ENCODE measurements at places on chromosomes 2 and 18.

DNA sequence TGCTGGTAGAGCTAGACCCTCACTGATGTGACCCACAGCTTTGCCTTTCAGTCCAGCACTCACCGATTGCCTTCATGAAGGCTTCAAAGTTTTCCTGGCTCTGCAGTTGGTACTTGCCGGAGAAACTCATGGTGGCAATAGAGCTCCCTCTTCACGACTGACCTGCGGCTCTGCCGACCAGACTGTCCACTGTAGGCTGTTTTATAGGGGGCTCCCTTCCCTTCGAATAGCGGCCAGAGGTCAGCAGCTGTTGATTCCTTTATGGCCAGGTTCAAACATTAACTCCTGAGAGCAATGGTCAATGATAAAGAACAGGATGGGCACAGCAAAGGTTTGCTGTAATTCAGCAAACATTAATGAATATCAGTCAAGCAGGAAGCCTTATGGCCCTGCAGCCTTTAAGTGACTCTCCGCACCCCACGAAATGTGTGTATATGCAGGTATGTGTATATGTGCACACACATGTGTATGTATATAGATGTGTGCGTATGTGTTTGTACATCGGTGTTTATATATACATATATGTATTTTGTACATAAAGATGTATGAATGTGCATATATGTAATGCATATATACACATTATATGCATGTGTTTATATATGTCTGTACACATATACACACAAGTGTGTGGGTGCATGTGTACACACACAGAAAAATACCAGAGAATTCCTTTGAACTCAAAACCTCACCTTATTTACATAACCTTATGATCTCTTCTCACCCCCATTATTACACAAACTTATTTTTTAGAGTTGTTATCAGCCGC, at the start of gene FABP1:
Gene FABP1 (minus strand): TSS at position 175 of the 766 bp plus-strand sequence. CDS start 45 bp downstream, at position 130.
- no peak for DNase-seq

DNA sequence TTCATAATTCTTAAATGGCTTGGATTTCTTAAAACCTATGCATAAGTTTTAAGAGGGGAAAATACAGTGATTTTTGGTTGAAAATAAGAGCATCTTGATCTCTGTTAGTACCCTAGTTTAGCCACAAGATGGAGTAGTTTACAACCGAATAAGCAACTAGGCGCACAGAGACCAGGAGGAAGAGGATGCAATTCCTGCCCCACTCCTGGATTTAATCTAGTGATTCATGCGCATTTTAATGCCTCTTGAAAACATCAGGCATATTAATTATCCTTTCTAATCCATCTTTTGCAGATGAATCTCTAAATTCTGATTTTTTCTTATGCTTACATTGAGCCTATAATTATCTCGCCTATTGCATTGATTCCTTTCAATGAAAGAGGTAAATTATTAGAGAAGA, 76.7 kb downstream of the MRPS9 start:
- no peak for DNase-seq

- no peak for DNase-seq
These were observed 1237.5 kb upstream of the GYPC start for GRCh38 chr2:125418483-125418882.

DNA sequence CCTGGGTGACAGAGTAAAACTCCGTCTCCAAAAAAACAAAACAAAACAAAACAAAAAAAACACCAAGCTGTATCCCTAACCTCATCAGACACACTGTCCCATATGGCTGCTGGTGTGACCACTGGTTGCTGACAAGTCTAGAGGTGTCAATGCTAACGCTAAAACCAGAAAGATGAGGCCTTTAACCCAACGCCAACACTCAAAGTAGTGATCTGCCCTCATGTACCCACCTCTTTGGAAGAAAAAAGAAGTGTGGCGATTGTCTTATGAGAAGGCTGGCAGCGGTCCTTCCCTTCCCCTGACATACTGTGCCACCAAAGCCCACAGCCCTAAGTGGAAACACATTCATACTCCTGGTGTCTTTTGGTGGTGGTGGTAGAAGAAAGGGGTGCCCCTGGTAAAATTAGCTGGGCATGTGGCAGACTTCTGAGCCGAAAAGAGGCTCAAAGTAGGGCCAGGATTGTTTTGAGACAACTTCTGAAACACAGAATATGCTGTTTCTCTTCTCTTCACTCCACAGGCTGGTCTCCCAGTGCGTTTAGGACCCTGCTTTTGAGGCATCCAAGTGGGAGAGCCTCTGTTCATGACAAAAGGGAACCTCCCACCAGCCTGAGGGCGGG, 9.8 kb downstream of the SERTAD2 start:
- DNase-seq, result peak; percentile 69

DNA sequence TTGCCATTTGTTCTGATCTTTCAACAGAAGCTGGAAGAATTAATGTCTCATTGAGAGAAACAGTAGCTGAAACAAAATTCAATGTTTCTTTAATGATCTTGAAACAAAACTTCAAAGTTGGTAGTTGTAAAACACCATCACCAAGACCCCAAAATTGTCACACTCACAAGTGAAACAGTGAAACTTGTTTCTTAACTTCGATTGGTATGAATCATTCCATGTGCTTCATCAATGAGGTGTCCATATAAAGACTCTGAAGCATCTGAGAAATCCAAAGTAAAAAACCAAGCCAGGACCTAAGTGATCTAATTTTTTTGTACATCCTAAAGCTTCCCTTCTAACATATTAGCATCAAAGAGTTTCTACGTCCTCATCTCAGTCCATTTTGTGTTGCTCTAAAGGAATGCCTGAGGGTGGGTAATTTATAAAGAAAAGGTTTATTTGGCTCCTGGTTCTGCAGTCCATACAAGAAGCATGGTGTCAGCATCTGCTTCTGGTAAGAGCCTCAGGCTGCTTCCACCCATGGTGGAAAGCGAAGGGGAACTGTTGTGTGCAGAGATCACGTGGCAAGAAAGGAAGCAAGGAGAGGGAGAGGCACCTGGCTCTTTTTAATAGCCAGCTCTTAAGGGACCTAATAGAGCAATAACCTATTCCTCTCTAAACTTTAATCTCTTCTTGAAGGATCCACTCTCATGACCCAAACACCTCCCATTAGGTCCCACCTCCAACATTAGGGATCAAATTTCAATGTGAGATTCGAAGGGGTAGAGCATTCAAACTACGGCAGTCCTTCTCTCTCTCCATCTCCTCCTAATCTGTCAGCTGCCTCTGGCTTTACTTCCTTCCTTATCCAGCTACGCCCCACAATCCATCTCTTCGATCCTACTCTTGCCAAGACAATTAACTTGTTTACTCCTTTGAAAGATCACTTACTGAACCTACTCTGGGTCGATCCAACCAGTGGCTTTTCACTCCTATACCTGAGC, 20.7 kb upstream of the TLK1 start:
- DNase-seq, result no peak

- DNase-seq, result no peak
These were observed 31.0 kb downstream of the TANC1 start for GRCh38 chr2:158999458-158999857.

- no peak for DNase-seq
These were observed 3.2 kb upstream of the MGAT4A start for GRCh38 chr2:98734162-98734561.

GRCh38 chr2:69893684-69894551, at the start of gene SNRNP27:
TSS of gene SNRNP27 (plus strand) at chr2:69893956. CDS start at chr2:69893985, 29 bp downstream.
- peak; percentile 90 for DNase-seq

DNA sequence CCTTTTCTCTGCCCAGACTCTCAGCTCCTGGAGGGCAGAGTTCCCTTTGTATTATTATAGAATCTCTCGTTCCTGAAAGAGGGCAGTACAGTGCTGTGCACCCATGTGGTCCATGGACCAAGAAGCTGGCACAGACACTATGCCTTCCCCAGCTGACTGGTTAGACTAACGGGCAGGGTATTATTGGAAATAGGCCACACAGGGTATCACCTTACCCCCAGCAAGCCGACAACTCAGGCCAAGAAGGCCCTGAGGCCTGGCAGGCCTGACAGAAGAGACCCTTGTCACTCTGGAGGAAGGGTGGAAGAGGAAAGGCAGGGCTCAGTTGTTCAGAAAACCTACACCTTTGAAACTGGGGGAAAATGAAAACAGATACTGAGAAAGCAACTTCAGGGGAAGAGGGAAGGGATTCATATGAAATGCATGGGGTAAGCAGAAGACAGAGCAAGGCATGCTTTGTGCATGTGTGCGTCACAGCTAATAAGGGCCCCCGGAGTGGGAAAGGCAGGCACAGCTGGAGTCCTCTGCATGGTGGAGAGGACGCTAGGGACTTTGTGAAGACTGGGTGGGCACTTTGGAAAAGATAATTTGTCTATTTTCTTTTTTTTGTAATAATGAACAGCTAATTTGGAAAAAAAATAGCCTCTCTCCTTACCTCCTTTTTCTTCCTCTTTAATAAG, 476.8 kb upstream of the CELF4 start:
- no peak for DNase-seq

DNA sequence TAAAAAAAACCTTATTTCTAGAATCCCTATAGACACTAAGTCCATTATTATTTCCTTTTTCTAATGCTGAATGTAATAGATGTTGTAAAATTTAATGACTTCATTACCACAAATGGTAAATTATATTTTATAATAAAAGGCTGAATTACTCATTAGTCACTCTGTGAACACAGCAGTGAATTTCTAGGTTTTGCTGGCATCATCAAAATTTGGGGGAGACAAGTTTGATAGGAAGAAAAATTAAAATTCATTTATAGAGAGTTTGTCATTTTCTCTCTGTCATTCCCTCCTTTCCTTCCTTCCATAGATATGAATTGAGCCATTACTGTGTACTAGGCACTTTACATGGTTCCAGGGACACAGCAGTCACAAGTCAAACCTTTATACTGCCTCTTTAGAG, 340.9 kb downstream of the TRIB2 start:
- no peak for DNase-seq

GRCh38 chr2:37342591-37343220, 1.7 kb upstream of the QPCT start:
- no peak for DNase-seq

GRCh38 chr2:98086491-98087446, at the start of gene VWA3B:
TSS of gene VWA3B (plus strand) at chr2:98087167. CDS start at chr2:98093093, 5,926 bp downstream.
- DNase-seq, result peak; percentile 69

All from activated T-cell treated with anti-CD3 and anti-CD28 coated beads, Interleukin-2, amount 50 U/mL, for 24 hours (primary cell).